Muscle of back (tissue), 13 donors: ENCODE measurements at places on chromosomes 1 and 21.

- DNase-seq: no peak
Measured at GRCh38 chr1:246151796-246152434, 355.2 kb downstream of the SMYD3 start.

- DNase-seq: no peak
Measured at GRCh38 chr1:3914911-3915310, 14.8 kb upstream of the C1orf174 start.

DNA sequence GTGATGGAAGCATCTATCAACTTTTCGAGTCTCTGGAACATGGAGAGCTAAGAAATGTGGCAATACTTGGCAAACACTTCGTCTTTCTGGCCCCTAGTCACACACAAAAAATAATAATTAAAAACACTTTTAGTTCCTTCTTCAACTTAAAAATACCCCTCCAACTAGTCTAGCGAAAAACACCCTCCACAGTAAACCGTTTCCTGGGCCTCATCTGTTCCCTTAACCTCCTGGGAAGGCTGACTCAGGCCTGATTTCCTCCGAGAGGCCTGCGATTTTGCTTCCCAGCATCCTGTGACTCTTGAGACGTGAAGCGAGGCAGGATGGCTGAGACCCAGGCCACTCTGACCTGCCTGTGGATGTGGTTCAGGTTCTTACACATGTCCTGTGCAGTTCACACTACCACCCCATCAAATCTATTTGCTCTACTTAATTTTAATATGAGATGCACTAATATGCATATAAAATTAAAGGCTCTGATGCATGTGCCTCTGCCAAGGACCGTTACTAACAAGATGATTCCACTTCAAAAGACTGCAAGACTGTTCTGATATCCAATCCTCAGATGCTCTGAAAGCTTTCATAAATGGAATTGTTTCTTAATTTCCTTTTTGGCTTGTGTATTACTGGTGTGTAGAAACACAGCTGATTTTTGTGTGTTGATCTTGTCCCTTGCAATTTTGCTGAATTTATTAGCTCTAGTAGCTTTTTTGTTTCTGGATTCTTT lies 3.5 kb downstream of the NAV1 start:
- DNase-seq: peak; percentile 68

- no peak for DNase-seq
Measured at GRCh38 chr1:117173006-117173405, 37.7 kb downstream of the VTCN1 start.

DNA sequence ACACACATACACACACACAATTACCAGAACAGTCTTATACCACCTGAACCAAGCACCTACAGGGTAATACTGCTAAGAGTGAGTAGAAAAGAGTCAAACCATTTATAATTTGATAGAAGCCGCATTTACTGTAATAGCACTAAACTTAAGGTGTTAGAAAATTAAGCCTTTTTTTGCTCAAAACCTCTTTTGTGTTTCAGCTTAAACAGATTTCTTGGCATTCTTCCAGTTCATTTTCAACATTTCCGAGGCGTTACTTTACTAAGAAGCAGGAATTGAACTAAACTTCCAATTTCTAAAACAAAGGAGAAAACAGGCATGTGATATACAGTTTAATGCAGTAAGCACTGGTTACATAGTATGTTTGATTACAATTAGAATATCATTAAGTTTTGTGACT lies 387.2 kb downstream of the NCAM2 start:
- no peak for DNase-seq

DNA sequence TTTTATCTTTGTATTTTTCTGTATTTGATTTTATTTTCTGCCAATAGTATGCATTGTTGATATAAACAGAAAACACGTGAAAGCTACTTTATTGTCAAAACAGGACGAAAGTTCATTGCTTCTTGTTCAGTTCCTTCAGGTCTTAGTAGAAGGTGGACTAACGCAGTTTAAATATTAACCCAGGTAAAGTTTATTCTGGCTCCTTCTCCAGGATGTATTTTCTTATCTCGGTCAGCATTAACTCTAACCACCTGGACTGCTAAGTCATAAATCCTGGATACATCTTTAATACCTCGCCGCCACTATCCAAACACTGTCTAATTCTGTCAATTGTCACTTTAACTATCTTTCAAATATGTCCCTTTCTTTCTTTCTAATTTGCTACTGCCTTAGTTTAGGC lies 5.7 kb upstream of the SOAT1 start:
- no peak for DNase-seq

DNA sequence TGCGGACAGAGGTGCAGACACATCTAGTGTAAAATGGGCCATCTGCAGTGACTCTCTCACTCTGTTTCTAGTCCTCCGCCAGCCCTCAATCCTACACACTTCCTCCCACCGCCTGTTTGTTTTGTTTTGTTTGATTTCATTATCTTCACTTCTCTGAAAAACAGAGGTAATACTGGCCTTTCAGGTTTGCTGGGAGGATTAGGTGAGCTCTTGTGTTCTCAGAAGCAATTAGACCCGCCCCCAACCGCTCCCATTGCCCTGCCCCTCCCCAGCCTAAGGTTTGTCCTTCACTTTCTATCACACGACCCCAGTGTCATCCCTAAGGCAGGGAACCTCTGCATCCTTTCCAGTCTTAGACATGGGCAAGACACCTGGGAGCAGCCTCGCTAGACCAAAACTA lies 43.2 kb upstream of the TACSTD2 start:
- no peak for DNase-seq

GRCh38 chr1:155913969-155914757 lies 3.0 kb upstream of the RIT1 start:
- DNase-seq: no peak

GRCh38 chr21:29193072-29193471 lies 62.6 kb downstream of the MAP3K7CL start:
- DNase-seq: no peak

GRCh38 chr1:1554550-1554925 lies 14.1 kb upstream of the TMEM240 start:
- DNase-seq: no peak

GRCh38 chr1:169387399-169387798 lies 19.4 kb downstream of the BLZF1 start:
- DNase-seq: no peak

GRCh38 chr1:29311352-29312030 lies 75.2 kb downstream of the PTPRU start:
- DNase-seq: no peak

DNA sequence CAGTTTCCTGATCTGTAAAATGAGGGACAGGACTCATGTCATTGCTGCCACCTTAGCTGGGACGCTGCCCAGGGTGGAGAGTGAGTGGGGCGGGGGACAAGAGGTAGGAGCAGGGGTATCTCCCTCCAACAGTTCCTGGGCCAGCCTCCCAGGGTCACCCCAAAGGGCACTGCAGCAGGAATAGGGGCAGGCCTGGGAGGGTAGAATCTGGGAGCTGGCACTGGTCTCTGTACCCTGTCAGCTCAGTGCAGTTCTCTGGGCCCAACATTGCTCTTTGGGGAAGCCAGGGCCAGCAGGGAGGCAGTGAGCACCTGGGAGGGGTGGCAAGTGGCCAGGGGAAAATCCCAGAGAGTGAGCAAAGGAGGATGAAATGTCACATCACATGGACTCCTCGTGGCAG lies 55.8 kb downstream of the ELK4 start:
- no peak for DNase-seq

GRCh38 chr1:201603613-201604232 lies 64.8 kb downstream of the NAV1 start:
- DNase-seq: no peak

GRCh38 chr1:183583466-183583865 lies 6.8 kb downstream of the NCF2 start:
- no peak for DNase-seq

DNA sequence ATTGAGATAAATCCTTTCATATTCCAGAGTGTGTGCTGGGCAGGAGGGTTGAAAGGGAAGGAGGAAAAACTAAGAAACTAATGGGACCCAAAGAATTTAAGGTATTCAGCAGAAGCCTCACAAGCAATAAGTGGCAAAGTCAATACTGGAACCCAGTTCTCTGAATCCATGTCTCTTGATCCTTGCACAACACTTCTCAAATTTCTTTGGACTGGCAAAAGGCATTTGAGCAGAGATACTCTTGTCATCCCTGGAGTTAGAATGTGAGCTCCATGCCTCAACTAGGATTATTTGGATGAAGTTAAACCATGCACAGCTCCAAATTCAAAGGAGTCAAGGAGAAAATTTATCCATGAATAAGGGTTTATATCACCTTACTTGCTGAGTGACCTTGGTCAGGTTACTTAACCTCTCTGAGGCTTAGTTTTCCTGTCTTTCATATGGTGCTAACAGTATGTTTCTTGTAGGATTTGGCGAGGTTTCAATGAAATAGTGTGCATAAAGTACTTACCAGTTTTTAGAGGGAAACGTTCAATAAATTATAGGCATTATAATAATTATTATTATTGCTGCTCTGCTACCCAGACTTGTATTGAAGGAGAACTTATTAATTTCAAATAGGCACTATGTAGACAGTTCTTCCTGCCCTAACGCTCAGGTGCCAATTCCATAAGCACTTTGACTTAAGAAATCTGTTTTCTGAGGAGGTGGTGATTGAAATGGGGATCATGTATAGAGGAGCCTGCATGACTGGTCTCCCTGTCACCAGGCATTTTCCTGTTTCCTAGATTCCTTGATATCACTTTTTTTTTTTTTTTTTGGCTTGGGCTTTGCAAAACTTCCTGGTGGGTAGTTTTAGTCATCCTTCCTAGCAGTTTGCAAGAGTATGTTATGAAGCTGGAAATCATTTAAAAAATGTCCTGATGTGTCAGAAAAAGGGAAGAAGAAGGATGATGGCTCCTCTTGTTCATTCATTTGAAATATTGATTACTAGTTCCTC lies 125.0 kb upstream of the JUN start:
- DNase-seq: peak; percentile 72
